Smooth muscle cell of the umbilical artery (primary cell): ENCODE measurements at places on chromosomes 3 and 15. TPM values are rescaled to one million over a fixed set of nuclear protein-coding genes. Genes with fewer than 3 reads are reported as not detected.

Gene UTS2B
- total RNA-seq, result 0.30 and 0.60 TPM in 2 replicates

Gene PLA2G4E
- not detected in 2 replicates for total RNA-seq

Gene CCDC13
- 0.14 and 0.59 TPM in 2 replicates for total RNA-seq

Gene ARNT2
- total RNA-seq, result 1.8 and 3.8 TPM in 2 replicates

Gene CFAP100
- not detected in 2 replicates for total RNA-seq

Gene COL6A5
- under 0.01 TPM in 1 of 2 replicates, not detected in the other for total RNA-seq

Gene SNAPC5
- total RNA-seq, result 16.7 and 19.0 TPM in 2 replicates

Gene XCR1
- not detected in 2 replicates for total RNA-seq

Gene NR2F2
- total RNA-seq, result 4.8 and 27.3 TPM in 2 replicates

Gene AMOTL2
- total RNA-seq, result 96.2 and 160 TPM in 2 replicates

Gene ADAMTS9
- 5.3 and 6.5 TPM in 2 replicates for total RNA-seq

Gene TEX55
- not detected in 2 replicates for total RNA-seq

Gene CRABP1
- not detected in 2 replicates for total RNA-seq

Gene ADCY5
- total RNA-seq, result 1.3 and 2.1 TPM in 2 replicates

Gene UACA
- total RNA-seq, result 192 and 238 TPM in 2 replicates

Gene GMPPB
- total RNA-seq, result 40.6 and 42.2 TPM in 2 replicates

Gene BCL2A1
- 2.1 and 2.2 TPM in 2 replicates for total RNA-seq

Gene GOLGA8K
- 0.30 TPM in 1 of 2 replicates, not detected in the other for total RNA-seq

Gene SNX4
- total RNA-seq, result 26.1 and 28.1 TPM in 2 replicates

Gene CDHR4
- total RNA-seq, result not detected in 2 replicates

Gene VPS33B
- total RNA-seq, result 16.3 and 18.0 TPM in 2 replicates

Gene SNX22
- total RNA-seq, result 0.28 and 0.30 TPM in 2 replicates

Gene SLC28A1
- total RNA-seq, result not detected in 2 replicates

Gene MAGEL2
- 2.1 and 3.4 TPM in 2 replicates for total RNA-seq

Gene COL6A6
- total RNA-seq, result 0.30 TPM in 1 of 2 replicates, not detected in the other

Gene MKRN2OS
- total RNA-seq, result not detected in 2 replicates

Gene SLC12A1
- total RNA-seq, result not detected in 2 replicates

Gene CADPS
- total RNA-seq, result 16.9 and 57.3 TPM in 2 replicates

Gene MAPKAPK3
- total RNA-seq, result 16.9 and 34.4 TPM in 2 replicates

Gene ABI3BP
- 2.4 and 53.3 TPM in 2 replicates for total RNA-seq

Gene STXBP5L
- total RNA-seq, result 2.1 and 2.7 TPM in 2 replicates

Gene RBMS3
- total RNA-seq, result 46.0 and 75.6 TPM in 2 replicates

Gene DPPA2
- total RNA-seq, result not detected in 2 replicates

Gene ZNF860
- total RNA-seq, result 0.28 and 0.59 TPM in 2 replicates

Gene BFSP2
- not detected in 2 replicates for total RNA-seq

Gene SLC15A2
- total RNA-seq, result 0.59 and 2.3 TPM in 2 replicates

Gene THBS1
- total RNA-seq, result 671 and 1,064 TPM in 2 replicates

Gene EOMES
- not detected in 2 replicates for total RNA-seq

Gene WNT7A
- total RNA-seq, result not detected in 2 replicates

Gene IL5RA
- not detected in 2 replicates for total RNA-seq

Gene FETUB
- not detected in 2 replicates for total RNA-seq

Gene IL17RD
- 3.0 and 13.6 TPM in 2 replicates for total RNA-seq
